ENCODE measurements at places on chromosomes 12 and 14. TPM values are rescaled to one million over a fixed set of nuclear protein-coding genes. Genes with fewer than 3 reads are reported as not detected.

Gene RNASE7
- total RNA-seq = not detected

Gene FLRT2
- 47.1 TPM for total RNA-seq

Gene GLI1
- total RNA-seq = 0.66 TPM

Gene TOMM20L
- not detected for total RNA-seq

Gene CD4
- total RNA-seq = 12.5 TPM

Gene TAS2R8
- total RNA-seq = not detected

Gene C12orf56
- total RNA-seq = not detected

Gene ACSM4
- not detected for total RNA-seq

Gene C12orf50
- not detected for total RNA-seq

Gene SLC7A7
- 7.1 TPM for total RNA-seq

Gene KLRF1
- total RNA-seq = not detected

Gene NKX2-1
- total RNA-seq = not detected

Gene PTPN6
- 12.6 TPM for total RNA-seq

Gene GLT1D1
- total RNA-seq = not detected

Gene MYF5
- total RNA-seq = not detected

Gene KLRG1
- 0.87 TPM for total RNA-seq

Gene TCL1A
- total RNA-seq = not detected

Gene RTL1
- 0.53 TPM for total RNA-seq

Gene CLEC14A
- 7.6 TPM for total RNA-seq

Gene MNAT1
- total RNA-seq = 50.5 TPM

Gene DAD1
- 130 TPM for total RNA-seq

Gene RNU7-1
- total RNA-seq = not detected

Gene SOAT2
- 0.17 TPM for total RNA-seq

Data from ovary (tissue), 10 donors.